Cardiac muscle cell (in vitro differentiated cells and primary cell): ENCODE measurements at places on chromosomes 6 and 20. TPM values are rescaled to one million over a fixed set of nuclear protein-coding genes. Genes with fewer than 3 reads are reported as not detected.

MYLK2 gene
- 0.26 TPM in 1 of 2 replicates, not detected in the other for polyA plus RNA-seq

RFX6 gene
- not detected in 2 replicates for polyA plus RNA-seq

PNLDC1 gene
- 0.09 and 0.31 TPM in 2 replicates for polyA plus RNA-seq

NUP153 gene
- 9.2 and 14.8 TPM in 2 replicates for polyA plus RNA-seq

KCNK16 gene
- polyA plus RNA-seq = not detected in 2 replicates

BPIFB1 gene
- polyA plus RNA-seq = not detected in 2 replicates

CRYBG1 gene
- polyA plus RNA-seq = 0.15 and 0.22 TPM in 2 replicates

MMS22L gene
- 4.1 and 6.6 TPM in 2 replicates for polyA plus RNA-seq

MAS1 gene
- polyA plus RNA-seq = not detected in 2 replicates

DSTN gene
- 629 and 743 TPM in 2 replicates for polyA plus RNA-seq

MYO6 gene
- 34.7 and 63.7 TPM in 2 replicates for polyA plus RNA-seq

RBL1 gene
- 3.1 and 5.0 TPM in 2 replicates for polyA plus RNA-seq

DTNBP1 gene
- 41.6 and 44.7 TPM in 2 replicates for polyA plus RNA-seq

ZBP1 gene
- not detected in 2 replicates for polyA plus RNA-seq

VGLL2 gene
- not detected in 2 replicates for polyA plus RNA-seq

MATN4 gene
- not detected in 2 replicates for polyA plus RNA-seq

CLPSL2 gene
- 1.2 TPM in 1 of 2 replicates, not detected in the other for polyA plus RNA-seq

TLDC2 gene
- not detected in 2 replicates for polyA plus RNA-seq

RPS6KA2 gene
- 19.2 and 19.3 TPM in 2 replicates for polyA plus RNA-seq

CASS4 gene
- polyA plus RNA-seq = not detected in 2 replicates

PACRG gene
- polyA plus RNA-seq = 3.7 TPM in 2 replicates

POU3F2 gene
- polyA plus RNA-seq = 0.12 and 0.32 TPM in 2 replicates

C6orf58 gene
- polyA plus RNA-seq = not detected in 2 replicates
